ENCODE measurements at places on chromosomes 2 and 18.

GRCh38 chr2:10892796-10893350, 18.9 kb upstream of the KCNF1 start:
- no peak for DNase-seq

GRCh38 chr18:79378536-79379250, 17.0 kb upstream of the NFATC1 start:
- DNase-seq = peak; percentile 77

DNA sequence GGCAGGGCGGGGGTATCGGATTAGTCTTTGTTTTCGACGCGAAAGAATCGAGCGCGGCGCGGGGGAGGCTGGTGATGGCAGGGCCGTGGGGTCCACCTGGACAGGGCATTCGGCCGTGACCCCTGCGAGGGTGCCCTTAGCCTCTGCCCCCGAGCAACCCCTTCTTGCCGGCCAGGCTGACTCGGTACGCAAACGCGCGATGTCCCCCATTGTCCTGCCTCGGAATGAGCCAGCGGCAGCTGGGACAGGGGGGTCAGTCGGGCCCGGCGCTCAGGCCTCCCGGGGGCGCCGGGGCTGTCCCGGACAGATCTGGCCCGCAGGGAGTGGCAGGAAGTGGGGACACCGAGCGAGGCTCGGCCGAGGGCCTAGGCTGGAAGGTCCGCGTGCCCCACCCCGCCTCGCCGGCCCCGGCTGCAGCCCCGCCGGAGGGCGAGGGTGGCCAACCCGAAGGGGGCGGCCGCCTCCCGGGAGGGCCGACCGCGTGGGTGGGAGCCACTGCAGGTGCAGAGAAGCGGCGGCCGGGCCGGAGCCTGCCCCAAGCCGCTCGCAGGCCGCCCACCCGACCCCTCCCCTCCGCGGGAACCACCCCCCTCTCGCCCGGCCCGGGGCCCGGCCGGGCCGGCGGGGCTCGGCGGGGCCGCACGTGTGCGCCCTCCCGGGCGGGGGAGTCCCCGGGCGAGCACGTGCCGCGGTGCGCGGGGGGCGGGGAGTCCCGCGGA, at the start of gene TET3:
Gene TET3 (plus strand): TSS at position 708 of the 719 bp plus-strand sequence. CDS start 1,494 bp downstream, outside the sequence.
- peak; percentile 73 for DNase-seq

DNA sequence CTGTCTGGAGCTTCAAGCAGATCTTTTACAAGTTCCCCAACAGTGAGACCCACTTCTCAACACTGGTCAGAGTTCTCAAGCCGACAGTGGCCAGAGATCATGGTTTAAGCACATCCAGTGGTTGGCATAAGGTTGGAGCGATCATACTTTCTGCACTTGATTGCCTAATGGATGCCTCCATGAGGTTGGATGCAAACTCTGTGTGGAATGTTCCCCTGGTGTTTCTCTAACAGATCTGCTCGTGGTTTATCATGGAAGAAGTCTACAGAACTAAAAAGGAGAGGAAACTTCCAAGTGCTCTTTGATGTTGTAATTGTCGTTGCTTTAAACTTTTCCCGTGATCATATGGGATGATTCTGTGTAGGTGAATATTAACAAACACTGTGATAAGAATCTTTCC, 60.7 kb downstream of the SH3RF3 start:
- no peak for DNase-seq

- no peak for DNase-seq
Measured at GRCh38 chr18:46565256-46565655, 91.8 kb downstream of the LOXHD1 start.

DNA sequence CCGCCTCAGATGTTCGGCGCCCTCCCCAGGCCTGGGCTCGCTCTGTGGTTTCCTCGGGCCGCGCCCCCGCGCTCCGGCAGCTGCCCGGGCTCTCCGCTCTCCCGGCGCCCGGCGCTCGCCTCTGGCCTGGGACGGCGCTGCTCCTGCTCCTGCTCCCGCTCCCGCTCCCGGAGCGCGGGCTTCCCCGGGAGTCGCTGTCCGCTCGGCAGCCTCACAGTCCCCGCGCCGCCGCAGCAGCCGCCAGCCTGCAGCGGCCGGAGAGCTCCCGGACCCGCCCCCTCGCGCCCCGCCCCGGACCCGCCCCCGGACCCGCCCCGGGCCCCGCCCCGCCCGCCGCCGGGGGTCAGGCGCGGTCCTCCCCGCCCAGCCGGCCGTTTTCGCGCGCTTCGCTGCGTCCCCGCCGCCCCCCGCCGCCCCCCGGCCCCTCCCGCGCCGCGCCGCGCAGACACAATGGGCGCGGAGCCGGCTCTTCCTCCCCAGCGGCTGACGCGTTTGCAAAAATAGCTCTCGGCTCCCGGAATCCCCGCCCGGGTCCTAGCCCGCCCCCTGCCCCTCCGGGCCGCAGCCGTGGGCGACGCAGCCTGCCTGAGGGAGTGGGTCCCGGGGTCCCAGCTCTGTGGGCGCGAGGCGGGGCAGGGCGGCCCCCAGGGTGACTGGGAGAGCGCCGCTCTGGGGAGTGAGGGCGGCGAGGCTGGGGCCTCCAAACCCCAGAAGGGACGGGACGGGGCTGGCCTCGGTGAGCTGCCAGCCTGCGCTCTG, at the start of gene ARL4C:
Gene ARL4C (minus strand): TSS at position 247 of the 759 bp plus-strand sequence. CDS start 495 bp downstream, outside the sequence.
- peak; percentile 47 for DNase-seq

DNA sequence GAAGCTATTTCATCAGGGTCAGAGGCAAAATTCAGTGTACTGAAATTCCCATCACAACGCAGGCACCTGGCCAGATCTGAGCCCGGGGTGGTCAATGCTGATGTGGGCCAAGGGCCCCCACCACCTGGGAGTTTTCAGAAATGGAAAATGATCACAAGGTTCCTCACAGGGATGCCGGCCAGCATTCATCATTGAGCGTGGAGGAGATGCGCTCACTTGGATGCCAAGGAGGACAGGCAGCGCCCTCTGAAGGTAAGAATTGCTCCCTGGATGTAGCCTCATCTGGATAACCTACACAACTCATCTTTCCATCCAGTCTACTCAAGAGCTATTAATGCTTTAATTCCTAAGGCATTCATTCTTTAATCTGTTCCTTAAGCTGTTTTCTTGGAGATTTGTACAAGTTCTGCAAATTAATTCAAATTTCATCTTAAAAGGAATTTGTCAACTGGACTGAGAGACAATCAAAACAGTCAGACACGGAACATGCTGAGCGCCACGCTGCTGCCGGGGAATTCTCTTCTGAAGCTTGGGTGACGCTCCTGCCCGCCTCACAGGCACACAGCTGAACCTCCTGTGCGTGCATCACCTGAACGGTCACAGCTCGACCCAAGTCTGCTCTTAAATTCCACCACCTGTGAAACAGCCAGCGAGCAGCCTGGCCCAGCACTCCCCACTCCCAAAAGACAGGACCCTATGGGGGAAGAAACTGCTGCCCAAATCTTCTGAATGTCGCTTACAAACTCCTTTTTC, 206.7 kb downstream of the HDAC4 start:
- DNase-seq = no peak

GRCh38 chr2:218149848-218150440, 16.8 kb downstream of the CXCR1 start:
- no peak for DNase-seq

DNA sequence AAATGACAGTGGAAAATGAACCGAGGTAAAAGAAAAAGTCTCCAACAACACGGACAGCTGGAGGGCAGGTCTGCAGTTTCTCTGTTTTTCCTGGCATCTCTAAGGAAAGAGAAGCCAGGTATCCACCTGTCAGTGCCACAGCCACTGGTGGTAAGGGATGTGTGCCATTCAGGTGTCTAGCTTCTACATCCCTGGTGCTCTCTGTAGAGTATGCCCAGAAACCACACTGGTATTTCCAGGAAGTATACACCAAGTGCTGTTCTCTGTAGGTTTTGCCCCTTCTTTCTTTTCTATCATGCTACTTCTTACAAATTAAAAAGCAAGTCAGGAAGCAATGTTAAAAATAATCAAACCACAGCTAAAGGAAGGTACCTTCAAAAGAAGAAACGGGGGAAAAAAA, 7.6 kb upstream of the AGFG1 start:
- DNase-seq = no peak

GRCh38 chr2:8641301-8641965, 40.4 kb upstream of the ID2 start:
- no peak for DNase-seq

DNA sequence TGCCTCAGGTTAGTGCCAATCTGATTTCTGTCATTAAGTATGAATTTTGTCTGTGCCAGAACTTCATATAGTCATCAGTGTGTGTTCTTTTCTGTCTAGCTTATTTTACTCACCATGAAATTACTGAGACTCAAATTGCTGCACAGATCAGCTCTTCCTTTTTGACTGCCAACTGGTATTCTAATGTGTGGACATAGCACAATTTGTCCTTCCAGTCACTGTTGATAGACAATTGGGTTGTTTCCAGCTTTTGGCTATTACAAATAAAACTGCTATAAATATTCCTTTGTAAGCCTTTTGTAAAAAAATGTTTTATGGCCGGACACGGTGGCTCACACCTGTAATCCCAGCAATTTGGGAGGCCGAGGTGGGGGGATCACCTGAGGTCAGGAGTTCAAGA, 7.7 kb downstream of the SH3YL1 start:
- DNase-seq = no peak
